ENCODE measurements at places on chromosomes 6 and 20.

DNA sequence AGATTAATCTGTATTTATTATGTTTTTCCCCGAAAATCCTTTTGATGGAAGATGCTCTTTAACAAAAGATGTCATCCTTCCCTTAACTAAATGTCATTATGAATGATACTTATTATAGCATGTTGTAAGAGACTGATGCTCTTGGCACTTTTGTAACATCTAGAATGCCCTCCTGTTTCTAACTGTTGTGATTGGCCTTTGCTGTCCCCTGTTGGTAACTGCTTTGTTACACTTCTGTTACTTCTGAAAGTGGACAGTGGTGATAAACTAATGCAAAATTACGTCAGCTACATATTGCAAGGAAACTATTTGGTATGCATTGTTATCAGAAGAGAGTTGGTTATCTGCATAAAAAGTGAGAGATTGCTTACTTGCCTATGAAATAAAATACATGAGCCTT, 5.8 kb downstream of the TTK start:
- no peak for DNase-seq

- no peak for DNase-seq
Observed at GRCh38 chr6:15284743-15285142, 38.9 kb downstream of the JARID2 start.

DNA sequence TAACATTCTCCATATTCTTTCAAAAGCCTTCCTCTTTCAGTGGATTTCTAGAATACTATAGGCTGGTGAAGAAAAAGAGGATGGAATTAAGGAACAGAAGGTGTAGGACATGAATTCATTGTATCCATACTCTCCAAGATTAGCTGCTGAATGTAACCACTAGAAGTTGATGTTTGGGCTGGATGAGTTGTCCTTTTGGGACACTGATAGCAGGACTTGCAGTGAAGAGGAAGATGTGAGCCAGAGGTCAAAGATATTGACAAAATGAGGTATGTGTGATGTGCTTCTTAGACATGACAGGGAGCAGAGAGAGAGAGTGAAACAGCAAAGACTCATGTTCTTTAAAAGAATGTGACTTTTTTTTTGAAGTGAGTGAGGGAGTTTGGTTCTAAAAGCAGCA, 134.3 kb upstream of the MAN1A1 start:
- no peak for DNase-seq

DNA sequence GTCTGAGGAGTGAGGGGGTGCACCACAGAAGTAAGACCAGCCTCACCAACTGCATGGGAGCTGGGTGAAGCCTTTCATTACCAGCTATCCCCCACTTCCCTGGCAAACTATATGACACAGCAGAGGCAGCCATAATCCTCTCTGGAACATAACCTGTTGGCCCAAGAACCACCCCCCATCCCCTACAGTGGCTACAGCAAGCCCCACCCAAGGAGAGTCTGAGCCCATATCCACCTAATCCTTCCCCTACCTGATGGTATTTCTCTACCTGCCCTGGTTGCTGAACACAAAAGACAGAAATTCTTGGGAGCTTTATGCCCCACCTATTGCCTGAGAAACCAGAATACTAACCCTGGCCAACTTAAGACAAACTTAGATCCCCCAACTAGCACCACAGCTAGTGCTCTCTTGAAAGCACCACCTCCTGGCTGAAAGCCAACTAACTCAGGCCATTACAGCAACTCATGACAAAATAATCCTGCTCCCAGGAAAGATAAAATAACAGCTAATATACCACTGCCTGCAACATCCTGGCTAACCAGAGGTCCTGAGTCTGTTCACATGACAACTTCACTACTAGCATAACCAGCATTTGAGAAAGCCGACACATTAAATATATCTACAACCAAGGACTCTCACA, 11.2 kb downstream of the RNGTT start:
- no peak for DNase-seq

DNA sequence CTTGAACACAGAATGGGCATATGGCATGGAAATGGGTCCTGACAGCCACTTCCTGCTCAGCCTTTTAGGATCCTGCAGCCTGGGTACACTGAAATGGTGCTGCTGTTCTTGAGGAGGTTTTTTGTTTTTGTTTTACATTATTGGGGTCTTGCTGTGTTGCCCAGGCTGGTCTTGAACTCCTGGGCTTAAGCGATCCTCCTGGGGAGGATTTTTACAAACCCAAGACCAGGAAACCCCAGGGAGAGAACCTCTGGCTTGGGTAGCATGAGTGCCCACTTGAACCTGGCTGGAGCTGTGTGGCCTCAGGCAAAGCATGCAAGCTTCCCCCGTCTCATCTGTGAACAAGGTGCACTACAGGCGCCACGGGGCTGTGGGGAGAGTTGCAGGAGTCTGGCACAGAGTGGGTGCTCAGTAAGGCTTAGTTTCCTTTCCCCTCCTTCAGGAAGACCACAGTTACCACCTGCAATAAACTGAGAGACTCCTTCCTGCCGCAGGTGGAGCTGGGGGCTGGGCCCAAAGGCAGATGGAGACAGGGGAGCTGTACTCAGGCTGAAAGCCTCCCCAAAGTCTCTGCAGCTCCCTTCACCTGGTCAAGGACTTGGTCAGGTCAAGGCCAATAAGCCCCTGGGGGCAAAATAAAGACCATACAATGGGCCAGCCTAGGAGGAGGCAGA, 1.8 kb downstream of the SLA2 start:
- peak; percentile 17 for DNase-seq

DNA sequence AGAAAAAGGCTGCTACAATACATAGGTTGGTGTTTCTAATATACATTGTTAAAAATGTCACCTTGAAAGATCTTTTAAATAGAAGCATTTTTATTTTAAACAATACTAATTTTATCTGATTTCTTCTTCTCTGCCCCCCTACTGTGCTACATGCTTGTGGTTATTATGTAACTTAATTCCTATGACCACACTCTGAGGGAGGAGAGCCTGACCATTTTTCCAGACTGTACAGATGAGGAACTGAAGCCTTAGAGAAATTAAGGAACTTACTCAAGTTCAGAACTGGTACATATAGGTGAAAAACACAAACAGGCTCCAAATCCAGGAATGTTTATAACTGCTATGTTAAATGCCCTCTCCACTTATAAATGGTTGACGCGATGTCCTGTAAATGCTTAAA, 43.4 kb upstream of the ARHGAP18 start:
- DNase-seq = no peak

DNA sequence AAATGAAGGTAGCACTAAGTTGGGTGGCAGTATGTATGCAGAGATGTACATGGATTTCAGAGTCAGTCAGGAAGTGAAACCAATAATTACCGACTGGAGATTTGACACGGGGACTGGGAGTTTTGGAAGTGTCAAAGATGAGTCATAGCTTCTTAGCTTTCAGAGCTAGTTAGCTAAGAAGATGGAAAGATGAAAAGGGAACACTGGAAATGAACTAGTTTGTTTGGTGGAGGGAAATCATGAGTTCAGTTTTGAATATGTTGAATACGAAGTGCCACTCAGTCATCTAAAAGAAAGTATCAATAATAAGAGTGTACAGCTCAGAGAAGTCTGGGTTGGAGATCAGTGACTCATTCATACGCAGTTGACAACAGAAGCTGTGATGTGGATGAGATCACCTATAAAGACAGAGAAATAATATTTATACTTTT, 7.5 kb downstream of the ESF1 start:
- DNase-seq = no peak

DNA sequence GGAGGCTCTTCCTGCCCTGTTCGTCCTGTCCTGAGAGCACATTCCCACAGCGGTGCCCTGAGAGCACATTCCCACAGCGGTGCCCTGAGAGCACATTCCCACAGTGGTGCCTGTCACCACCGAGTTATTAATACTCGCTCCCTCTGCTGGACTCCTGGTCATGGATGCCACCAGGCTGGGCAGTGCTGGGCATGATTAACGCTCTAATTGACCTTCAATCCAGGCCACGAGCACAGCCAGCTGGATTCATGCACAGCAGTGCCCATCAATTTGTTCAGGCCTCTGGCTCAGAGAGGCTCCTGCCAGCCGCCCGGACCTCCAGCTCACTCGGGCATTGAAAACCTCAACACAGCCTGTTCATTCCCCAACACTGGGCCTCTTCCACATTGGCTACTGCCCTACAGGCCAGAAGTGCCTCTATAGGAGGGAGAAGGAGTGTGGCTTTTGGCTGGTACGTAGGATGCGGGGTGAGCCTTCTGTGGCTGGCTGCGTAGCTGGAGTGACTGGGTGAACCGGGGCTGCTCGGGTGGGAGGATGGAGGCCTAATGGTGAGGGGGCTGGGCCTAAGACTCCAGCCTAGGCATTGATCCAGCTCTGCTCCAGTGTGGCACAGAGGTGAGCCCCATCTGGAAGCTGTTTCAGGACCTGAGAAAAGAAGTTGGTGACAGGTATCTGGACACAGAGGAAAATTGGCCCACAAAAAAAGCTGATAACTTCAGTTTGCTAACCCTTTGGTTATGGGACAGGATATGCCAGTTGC, 9.3 kb downstream of the IP6K3 start:
- DNase-seq = no peak

- DNase-seq = no peak
Observed at GRCh38 chr6:24245275-24245674, 112.6 kb downstream of the DCDC2 start.

DNA sequence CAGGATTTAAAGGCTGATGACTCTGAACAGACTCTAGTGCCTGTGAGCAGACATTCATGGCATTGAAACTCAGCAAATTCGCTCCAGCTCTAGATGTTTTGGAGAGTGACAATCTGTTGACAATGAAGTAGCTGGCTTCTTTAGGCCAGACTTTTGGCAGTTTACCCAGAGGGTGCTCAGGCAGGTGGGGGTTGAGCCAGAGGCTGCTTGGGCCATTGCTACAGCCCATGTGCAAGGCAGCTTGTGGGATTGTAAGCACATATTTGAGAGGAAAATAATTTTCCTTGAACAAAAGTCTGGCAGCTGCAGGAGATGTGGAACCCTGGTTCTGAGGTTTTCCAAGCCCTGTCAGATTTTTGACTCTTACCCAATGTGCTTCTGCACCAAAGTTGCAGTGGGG, 311.6 kb downstream of the CDC5L start:
- no peak for DNase-seq

GRCh38 chr20:46296526-46297250, 11.6 kb downstream of the CDH22 start:
- no peak for DNase-seq

DNA sequence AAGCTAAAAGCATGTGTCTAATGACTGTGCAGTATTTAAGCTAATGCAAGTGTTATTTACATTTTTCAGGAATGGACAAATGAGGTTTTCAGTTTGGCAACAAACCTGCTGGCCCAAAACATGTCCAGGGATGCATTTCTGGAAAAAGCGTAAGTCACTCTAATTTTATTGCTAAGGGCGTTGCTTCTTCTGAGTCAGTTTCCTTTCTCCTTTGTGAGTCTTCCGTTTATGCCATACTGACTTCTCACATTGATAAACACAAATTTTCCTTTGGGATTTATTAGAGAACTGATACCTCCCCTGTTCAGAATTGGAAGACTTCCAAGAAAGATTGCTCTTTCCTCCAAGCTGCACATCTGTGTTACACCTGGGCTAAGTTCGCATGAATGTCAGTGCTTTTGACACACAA, 422.9 kb upstream of the PLCB4 start:
- DNase-seq = no peak

DNA sequence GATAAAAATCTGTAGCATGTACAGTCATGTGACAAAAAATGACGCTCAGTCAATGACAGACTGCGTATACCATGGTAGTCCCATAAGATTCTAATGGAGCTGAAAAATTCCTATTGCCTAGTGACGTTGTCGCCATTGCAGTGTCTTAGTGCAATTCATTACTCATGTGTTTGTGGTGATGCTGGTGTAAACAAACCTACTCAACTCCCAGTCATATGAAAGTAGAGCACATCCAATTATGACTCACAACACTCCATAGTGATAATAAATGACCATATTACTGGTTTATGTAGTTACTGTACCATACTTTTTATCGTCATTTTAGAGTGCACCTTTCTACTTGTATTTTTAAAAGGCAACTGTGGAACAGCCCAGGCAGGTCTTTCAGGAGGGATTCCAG, 45.0 kb downstream of the TFAP2A start:
- no peak for DNase-seq

DNA sequence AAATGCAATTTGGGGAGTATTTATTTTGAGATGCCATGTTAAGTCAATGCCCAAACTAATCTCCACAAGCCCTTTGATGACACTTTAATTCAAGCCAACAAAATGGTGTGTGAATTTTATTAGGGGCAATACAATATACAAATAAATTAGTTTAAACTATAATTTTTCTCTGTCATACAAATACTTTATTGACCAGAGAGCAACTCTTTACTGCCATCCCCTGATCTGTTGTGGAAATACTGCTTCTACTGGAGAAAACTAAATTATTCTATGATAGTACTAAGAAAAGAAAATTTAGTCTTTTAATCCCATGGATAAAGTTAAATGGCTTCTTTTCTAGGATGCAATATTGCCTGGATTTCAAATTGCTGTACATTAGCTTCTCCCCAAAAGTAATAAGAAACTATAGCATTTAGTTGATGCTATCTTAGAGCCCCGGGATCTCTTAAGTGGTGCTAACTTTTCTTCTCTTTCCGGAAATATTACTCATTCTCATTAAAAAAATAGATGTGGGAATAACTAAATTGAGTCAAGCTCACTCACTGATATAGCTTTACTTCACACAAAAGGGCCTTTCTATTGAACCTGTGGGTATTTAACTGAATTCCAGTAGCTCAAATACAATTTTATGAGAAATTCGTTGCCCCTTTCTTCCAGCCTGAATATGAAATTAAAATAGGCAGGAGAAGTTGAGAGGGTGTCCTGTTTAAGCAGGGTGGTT, 49.2 kb downstream of the SMPDL3A start:
- no peak for DNase-seq

- no peak for DNase-seq
Observed at GRCh38 chr6:148446681-148447080, 104.0 kb downstream of the SASH1 start.

DNA sequence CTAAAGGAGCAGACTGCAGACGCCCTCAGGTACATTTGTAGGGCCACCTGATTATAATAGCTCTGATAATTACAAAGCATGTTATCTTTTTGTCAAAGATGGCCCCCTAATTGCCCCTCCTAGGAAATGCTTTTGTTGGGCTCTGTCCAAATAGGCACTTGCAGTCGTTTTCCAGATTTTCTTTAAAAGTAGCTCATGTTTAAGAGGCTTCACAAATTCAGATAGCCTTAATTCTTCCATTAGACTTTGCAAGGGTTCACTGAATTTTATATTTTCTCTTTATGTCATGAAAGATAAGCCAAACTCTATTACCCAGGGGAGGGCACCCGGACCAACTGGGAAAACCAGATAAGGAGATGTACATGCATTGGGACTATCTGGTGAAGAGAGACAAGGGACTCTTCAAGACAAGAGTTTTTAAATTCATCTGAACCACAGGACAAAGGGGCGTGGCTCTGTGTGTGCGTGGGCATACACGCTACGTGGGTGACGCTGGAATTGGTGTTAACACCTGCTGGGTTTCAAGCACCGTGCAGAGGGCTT, 95.6 kb downstream of the TOX2 start:
- no peak for DNase-seq

GRCh38 chr6:43738877-43739641, 31.0 kb upstream of the VEGFA start:
- no peak for DNase-seq

DNA sequence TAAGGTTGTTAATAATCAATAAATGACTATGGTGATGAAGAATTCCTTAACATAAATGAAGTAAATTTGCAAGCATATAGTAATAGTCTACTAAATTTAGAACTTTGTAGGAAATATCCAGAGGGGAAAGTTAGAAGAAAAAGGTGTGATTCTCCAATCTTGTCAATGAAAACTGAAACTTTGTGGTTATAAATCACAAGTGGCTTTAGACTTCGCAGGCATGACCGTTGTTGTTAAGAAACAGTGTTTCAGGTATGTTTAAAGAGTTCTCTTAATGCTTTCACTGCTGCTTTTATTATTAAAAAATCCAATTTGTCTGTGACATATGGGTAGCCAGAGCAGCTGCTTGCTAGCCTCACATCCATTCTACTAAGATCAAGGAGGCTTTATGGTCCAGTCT, 475.6 kb upstream of the ADGRB3 start:
- DNase-seq = no peak
